ENCODE measurements at places on chromosomes 6 and 20.

DNA sequence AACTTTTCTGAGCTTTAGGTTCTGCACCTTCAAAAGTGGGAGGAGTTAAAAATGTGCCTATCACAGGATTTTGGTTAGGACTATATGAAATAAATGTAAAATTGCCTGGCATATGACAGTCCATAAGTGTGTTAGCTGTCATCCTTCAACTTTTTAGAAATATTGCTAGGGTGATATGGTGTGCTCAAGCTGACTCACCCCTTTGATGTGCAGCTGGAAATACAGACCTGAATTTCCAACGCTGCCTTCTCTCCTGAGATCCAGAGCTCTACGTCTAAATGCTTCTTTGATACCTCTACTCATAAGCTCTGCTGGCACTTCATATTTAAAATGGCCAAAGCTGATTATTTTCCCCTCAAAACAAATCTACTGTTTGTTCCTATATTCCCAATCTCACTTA is 2.7 kb downstream of the SLC35B3 start:
- no peak for DNase-seq

DNA sequence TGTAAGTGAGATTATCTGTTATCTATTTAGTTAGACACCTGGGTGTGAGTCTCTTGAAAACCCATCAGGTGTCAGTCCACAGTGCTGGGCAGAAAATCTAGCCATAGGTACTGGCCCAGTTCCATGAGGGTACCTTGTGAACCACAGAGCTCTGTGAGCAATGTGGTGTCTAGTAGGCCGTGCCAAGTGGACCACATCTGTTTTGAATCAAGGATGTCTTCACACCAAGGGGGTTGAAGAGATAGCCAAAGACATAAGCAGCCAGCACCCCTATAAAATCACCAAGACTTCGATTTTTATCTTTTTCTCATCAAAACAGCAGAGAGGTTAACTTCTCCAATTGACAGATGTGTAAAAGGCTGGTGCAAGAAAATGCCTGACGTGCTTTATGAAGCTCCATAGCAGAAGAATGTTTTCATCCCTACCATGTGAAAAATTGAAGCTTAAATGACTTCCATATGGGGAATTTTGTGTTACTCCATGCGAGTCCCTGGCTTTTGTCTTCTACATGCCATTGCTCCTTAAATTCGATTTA is 368.7 kb downstream of the HAO1 start:
- DNase-seq: no peak

DNA sequence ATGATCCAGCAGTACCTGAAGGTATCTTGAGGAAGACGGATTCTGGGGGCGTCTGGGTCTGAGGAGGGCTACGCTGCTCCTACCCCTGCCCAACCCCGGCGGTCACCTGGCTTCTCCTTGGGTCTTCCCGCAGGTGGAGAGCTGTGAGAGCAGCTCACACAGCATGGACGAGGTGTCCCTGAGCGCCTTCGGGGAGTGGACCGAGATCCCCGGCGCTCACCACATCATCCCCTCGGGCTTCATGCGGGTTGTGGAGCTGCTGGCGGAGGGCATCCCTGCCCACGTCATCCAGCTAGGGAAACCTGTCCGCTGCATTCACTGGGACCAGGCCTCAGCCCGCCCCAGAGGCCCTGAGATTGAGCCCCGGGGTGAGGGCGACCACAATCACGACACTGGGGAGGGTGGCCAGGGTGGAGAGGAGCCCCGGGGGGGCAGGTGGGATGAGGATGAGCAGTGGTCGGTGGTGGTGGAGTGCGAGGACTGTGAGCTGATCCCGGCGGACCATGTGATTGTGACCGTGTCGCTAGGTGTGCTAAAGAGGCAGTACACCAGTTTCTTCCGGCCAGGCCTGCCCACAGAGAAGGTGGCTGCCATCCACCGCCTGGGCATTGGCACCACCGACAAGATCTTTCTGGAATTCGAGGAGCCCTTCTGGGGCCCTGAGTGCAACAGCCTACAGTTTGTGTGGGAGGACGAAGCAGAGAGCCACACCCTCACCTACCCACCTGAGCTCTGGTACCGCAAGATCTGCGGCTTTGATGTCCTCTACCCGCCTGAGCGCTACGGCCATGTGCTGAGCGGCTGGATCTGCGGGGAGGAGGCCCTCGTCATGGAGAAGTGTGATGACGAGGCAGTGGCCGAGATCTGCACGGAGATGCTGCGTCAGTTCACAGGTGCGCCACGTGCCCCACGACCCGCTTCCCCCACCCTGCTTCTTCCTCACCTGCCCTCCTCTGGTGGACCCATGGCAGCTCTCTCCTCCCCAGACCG is 166.9 kb upstream of the RNF24 start:
- no peak for DNase-seq

DNA sequence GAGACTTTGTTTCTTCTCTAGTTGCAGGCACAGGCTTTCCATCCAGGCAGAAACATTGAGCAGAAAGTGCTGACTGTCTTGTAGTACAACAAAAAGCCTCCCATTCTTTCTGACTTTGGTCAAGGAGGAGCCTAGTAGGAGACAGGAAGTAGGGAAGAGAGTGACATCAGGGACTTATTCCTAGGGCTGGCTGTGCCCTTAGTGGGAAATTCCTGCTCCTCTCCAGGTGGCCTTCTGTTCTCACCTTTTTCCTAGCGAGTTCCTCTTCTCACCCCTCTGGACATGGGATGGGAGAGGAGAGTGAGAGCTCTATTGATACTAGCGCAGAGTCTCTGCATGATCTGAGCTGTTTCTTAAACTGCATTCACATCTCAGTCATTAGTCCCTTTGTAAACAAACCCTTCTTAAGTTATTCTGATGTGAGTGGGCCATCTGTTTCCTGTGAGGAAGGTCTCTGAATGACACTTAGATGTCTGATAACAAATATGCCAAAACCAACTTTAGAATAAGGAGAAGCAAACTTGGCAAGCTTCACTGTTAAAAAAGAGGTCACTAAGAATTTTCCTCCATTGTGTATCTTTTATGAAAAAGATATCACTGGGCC is 455.0 kb downstream of the GJA1 start:
- DNase-seq: no peak

GRCh38 chr6:45637611-45638257 is 260.0 kb upstream of the SUPT3H start:
- no peak for DNase-seq

DNA sequence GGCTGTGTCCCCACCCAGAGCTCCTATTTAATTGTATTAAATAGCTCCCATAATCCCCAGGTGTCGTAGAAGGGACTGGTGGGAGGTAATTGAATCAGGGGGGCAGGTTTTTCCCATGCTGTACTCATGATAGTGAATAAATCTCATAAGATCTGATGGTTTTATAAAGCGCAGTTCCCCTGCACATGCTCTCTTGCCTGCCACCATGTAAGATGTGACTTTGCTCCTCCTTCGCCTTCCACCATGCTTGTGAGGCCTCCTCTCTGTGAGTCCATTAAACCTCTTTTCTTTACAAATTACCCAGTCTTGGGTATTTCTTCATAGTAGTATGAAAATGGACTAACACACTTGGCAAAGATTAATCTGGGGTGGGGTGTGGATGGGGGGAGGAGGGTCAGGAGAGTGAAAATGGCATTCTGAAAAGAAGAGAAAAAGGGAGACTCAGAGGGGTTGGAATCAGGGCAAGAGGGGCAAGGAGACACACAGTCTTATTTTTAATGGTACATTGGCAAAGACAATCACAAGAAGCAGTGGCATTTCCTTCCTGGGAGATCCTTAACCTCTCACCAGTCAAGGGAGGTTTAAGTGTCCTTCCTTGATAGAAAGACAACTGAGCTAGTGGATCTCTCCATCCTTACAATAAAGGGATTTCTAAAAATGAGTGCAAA is 37.5 kb upstream of the NOX3 start:
- DNase-seq: no peak

DNA sequence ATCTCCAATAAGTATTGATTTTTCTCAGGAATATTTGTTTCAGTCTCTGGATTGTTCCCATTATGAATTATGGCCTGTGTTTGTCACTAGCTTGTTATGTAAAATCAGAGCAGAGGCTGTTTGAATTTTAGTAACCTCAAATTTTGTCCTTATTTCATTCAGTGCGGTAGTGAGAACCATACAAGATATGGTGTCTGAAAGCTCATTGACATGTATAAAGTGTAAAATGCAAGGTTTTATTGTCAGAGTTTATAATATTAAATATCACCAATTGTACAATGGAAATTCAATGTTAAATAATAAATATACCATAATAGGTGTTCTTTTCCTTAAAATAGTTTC is 353.3 kb upstream of the SYNCRIP start:
- DNase-seq: no peak

GRCh38 chr6:155117256-155117655 is 122.1 kb downstream of the TIAM2 start:
- no peak for DNase-seq

- DNase-seq: no peak
Observed at GRCh38 chr6:161578478-161578877, 304.6 kb upstream of the AGPAT4 start.

- DNase-seq: no peak
Observed at GRCh38 chr6:162379757-162380409, 347.7 kb downstream of the PRKN start.

DNA sequence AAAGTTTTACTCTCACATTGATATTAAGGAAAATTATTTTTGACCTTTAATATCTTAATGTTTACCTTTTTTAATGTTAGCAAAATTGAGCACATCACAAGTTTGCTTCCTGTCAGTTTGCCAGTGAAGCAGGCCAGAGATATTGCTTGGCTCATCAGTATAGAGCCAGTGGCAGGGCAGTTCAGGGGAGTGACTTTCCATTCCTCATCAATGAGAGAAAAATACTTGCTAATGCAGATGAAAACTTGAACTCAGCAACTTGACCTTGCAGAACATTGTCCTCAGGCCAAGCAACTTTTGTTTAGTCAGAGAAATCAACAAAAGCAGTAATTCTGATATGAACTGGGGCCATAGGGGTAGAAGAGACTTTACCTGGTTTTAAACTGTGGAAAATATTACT is 6.9 kb downstream of the TAB2 start:
- no peak for DNase-seq

DNA sequence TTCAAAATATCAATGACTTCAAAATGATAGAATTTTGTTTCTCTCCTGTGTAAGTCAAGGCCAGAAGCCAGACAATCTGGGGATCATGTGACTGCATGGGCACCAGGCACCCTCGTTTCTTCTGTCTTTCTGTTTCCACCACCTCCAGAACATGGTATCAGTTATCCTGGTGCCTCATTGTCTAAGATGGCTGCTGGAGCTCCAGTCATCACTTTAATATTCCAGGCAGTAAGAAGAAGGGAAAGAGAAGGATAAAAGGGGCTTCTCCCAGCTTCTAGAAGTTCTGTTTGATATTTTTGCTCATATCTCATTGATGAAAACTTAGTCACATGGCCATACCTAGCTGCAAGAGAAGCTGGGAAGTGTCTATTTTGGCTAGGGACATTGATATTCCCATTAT is 25.7 kb downstream of the ZNF341 start:
- no peak for DNase-seq

DNA sequence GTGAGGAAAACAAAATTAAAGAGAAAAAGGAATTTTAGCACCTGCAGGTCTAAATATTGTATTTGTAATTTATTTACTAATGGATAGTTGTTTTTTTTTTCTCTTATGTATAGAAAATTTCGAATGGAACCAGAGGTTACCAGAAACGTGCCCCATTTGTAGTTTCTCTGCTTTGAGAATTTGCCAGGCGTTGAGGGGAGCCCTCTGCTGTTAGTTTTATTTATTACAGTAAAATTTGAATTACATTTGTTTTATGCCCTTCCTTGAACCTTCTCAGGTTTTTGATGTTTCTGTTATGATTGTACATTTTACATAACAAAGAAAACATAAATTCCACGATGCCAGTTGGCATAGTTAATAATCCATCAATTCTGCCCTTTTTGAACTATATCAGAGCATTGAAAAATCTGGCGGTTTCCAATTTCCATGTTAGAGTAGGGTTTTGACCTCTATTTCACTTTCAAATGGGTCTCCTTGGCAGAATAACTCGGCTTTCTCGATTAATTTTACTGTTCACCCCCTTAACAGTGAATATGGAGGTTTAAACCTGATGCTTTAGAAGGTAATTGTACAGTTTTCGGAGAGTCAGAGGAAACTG is 35.1 kb upstream of the RFPL4B start:
- DNase-seq: no peak

DNA sequence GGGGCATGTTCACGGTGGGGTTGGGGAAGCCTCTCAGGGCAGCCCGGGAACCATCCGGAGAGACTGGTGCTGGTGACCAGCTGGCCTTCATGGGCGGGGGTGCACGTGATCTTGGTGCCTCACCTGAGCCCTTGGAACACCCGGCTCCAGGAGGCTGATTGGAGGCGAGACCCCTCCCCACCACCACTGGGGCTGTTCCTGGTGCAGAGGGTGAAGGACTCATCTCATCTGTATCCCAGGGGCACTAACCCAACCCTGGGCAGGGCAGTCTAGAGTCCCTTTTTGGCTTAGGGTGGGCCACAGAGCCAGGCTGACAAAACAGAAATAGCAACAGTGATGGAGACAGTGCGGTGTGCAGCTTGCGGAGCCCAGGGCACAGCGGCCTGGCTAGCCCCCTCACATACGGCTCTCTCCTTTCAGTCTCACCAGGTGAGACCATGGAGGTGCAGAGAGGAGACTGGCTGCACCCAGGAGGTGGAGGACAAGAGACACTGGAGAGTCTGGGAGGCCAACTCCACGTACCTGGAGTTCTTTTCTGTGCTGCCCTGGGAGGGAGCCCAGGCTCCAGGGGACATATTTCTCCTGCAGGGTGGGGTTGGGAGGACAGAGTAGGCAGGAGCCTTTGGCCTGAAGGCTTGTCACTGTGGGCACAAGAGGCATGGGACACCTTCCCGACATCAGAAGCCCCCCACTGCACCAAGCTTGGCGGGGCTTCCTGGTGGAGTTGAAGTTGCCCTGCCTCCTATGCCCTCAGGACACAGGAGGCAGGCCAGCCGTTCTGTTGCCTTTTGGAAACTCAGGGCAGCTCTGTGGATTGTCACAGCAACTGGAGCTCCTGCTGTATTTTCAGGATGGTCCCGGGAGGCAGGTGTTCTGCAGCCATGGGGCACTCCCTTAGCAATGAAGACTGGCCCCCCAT is 106.0 kb downstream of the SYCP2 start:
- DNase-seq: no peak

- no peak for DNase-seq
Observed at GRCh38 chr6:114740547-114740946, 397.7 kb upstream of the HS3ST5 start.

GRCh38 chr20:1694672-1695071 is 37.1 kb upstream of the SIRPG start:
- DNase-seq: no peak

- DNase-seq: no peak
Observed at GRCh38 chr6:43926634-43927531, 156.9 kb downstream of the VEGFA start.

GRCh38 chr20:21615617-21616080 is 89.8 kb upstream of the PAX1 start:
- peak; percentile 75 for DNase-seq

DNA sequence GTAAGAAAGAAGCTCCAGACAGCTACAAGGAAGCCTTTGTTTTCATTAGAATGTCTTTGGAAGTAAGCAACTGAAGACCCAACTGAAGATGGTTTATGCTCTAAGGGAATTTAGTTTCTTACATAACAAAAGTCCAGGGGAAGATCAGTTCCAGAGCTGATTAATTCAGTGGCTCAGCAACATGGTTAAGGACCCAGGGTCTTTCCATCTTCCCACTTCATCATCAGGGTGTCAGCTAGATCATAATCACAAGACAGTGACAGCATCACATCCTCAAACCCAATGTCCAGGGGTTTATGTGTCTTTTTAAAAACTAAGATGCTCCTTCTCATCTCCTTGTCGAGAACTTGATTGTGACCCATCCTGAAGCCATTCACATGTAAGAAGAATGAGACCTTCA is 119.7 kb upstream of the PRDM1 start:
- DNase-seq: no peak

All from anterior cingulate cortex (tissue), 58 donors.